Activated CD8-positive, alpha-beta memory T cell treated with anti-CD3 and anti-CD28 coated beads, Interleukin-2, amount 10 ng/mL, durations not matched to agents 7 days and 5 days (primary cell): ENCODE measurements at places on chromosomes 13 and 19. TPM values are rescaled to one million over a fixed set of nuclear protein-coding genes. Genes with fewer than 3 reads are reported as not detected.

The CBY2 gene
- total RNA-seq = not detected

The BIVM gene
- total RNA-seq = 42.3 TPM

DNA sequence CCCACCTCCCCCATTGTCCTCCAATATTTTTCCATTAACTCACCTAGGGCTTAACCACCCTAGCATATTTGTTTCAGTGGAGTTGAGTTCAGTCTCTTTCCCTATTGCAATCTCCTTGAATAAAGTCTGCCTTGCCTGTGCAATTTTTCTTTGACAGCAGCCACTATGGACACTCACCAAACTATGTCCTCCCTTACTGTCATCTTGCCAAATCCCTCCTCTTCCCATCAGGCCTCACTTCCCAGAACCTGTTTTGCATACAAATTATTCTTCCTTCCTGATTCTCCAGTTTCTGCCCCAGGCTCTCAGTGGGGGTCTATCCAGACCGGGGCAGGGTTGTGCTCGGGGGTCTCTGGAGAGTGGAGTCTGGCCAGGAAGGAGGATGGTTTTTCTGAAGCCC lies 2.2 kb upstream of the LYPD5 start:
- no peak overlapping the region for H3K4me3 ChIP-seq
- H3K36me3 ChIP-seq = no peaks in the 10 kb centered on the region
- no peaks in the 10 kb centered on the region for H3K4me1 ChIP-seq
- DNase-seq = no peak
- no peak overlapping the region for H3K27ac ChIP-seq

DNA sequence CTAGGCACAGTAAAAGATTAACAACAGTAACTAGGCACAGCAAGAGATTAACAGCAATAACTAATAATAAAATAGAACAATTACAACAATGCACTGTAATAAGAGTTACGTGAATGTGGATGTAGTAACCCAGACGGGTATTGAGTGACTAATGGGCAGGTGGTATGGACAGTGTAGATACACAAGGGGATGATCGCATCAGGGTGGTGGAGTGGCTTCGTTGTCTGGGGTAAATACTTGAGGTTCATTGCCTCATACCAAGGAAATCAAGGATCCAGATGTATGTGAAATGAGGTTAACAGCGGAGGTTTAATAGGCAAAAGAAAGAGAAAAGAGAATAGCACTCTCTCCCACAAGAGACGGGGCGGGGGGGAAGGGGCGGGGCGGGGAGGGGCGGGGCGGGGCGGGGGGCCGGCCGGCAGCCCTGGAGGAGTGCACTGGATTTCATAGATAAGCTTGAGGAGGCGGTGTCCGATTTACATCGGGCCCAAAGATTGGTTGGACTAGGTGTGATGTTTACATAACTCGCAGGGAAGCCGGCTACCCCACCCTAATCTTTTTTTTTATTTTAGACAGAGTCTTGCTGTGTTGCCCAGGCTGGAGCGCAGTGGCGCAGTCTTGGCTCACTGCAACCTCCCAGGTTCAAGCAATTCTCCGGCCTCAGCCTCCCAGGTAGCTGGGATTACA lies 106.3 kb downstream of the KCTD15 start:
- no peak overlapping the region for H3K4me3 ChIP-seq
- peaks cover 2% of the 10 kb centered on the region for H3K4me1 ChIP-seq
- no peak for DNase-seq
- peaks cover 38% of the 10 kb centered on the region for H3K27me3 ChIP-seq

DNA sequence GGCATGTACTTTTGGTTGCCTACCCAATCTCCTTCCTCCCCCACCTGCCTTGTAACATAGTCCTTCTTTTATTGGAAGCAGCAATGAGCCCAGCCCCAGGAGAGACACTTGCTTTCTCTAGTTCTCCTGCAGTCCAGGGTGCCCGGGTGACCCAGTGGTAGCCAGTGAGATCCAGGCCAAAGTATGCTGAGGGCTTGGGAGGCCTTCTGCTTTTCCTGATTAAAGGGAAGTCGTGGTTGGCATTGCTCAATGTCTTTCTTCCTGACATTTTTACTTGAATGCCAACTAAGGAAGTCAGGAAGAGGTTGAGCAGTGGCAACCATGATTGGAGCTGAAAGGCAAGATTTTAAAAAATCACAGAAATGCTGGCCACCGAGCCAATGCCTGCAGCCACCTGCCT lies 25.7 kb downstream of the CNMD start:
- no peaks in the 10 kb centered on the region for H3K36me3 ChIP-seq
- H3K4me1 ChIP-seq = no peaks in the 10 kb centered on the region
- H3K27ac ChIP-seq = no peak overlapping the region
- DNase-seq = no peak
- H3K4me3 ChIP-seq = no peak overlapping the region

DNA sequence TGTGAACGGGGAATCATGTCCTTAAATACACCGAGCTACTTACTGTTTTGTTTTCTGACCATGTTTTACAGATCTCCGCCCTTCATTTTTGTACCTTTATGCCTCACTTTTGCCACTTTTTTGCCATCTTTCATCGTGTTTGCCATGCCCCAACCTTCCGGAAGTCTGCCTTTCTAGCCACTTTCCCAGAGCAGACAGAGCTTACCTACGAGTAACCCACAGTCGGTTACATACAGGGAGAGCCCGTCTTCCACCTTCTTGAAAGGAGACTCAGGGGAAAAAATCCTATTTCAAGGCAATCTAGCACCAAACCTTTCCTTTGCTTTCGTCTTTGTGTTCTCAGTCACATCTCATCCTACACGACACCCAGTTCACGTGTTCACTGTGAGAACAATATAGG lies 26.1 kb downstream of the RFPL4AL1 start:
- H3K36me3 ChIP-seq = no peaks in the 10 kb centered on the region
- H3K27ac ChIP-seq = no peak overlapping the region

DNA sequence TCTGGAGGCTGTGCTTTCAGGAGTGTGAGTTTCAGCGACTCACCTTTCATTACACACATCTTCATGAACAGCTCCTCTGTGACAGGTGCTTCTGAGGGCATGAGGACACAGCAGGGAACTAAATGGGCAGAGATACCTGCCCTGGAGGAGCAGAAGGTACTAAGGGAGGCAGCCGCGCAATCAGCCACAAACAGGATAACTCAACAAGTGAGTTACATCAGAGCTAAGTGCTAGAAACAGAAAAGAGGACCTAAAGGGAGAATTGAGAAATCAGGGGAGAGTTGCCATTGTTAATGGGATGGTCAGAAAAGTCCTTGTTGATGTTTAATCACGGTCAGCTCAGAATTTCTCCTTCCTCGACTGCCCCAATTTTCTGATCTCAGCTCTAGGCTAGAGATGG lies 42.5 kb downstream of the SYDE1 start:
- no peaks in the 10 kb centered on the region for H3K4me1 ChIP-seq
- peaks cover 8% of the 10 kb centered on the region for H3K27me3 ChIP-seq
- H3K27ac ChIP-seq = no peak overlapping the region
- no peak overlapping the region for H3K4me3 ChIP-seq
- DNase-seq = no peak
